ENCODE measurements at places on chromosomes 11 and 22. TPM values are rescaled to one million over a fixed set of nuclear protein-coding genes. Genes with fewer than 3 reads are reported as not detected.

Gene ANKRD49
- 26.0 TPM for total RNA-seq

Gene YPEL4
- total RNA-seq = 0.18 TPM

Gene OR5B12
- not detected for total RNA-seq

Gene FAM180B
- total RNA-seq = not detected

Gene GVQW3
- 10.9 TPM for total RNA-seq

Gene KIRREL3
- total RNA-seq = 0.27 TPM

Gene TUBA8
- 1.3 TPM for total RNA-seq

Gene RAG2
- not detected for total RNA-seq

Gene CD3G
- total RNA-seq = 0.11 TPM

Gene SGSM1
- 4.4 TPM for total RNA-seq

Gene MMP11
- total RNA-seq = 5.2 TPM

Gene IGSF9B
- 0.42 TPM for total RNA-seq

Gene LPXN
- total RNA-seq = 8.8 TPM

Gene KRTAP5-8
- 0.28 TPM for total RNA-seq

Gene CRACR2B
- 6.1 TPM for total RNA-seq

Gene TMEM25
- 70.8 TPM for total RNA-seq

Gene C2CD2L
- total RNA-seq = 12.7 TPM

Gene NXPE4
- not detected for total RNA-seq

Gene PATE4
- total RNA-seq = not detected

Gene DESI1
- total RNA-seq = 39.3 TPM
